ENCODE measurements at places on chromosomes 3 and 15. TPM values are rescaled to one million over a fixed set of nuclear protein-coding genes. Genes with fewer than 3 reads are reported as not detected.

The ADGRG7 gene
- polyA plus RNA-seq: not detected

The KCNMB2 gene
- 7.5 TPM for polyA plus RNA-seq

The FSIP1 gene
- polyA plus RNA-seq: 0.25 TPM

The SLC22A14 gene
- not detected for polyA plus RNA-seq

The DPPA2 gene
- not detected for polyA plus RNA-seq

The GPR160 gene
- polyA plus RNA-seq: 2.8 TPM

The P2RY12 gene
- 0.19 TPM for polyA plus RNA-seq

The EIF4A2 gene
- 774 TPM for polyA plus RNA-seq

The ROPN1 gene
- polyA plus RNA-seq: not detected

The SIDT1 gene
- polyA plus RNA-seq: 0.34 TPM

The PSTPIP1 gene
- polyA plus RNA-seq: 2.4 TPM

The FOXB1 gene
- polyA plus RNA-seq: not detected

The IGF2BP2 gene
- polyA plus RNA-seq: 6.8 TPM

The CIDEC gene
- polyA plus RNA-seq: 1.4 TPM

The IGF1R gene
- 38.2 TPM for polyA plus RNA-seq

The USF3 gene
- 9.2 TPM for polyA plus RNA-seq

The ARF4 gene
- polyA plus RNA-seq: 119 TPM

The ARHGEF26 gene
- polyA plus RNA-seq: 14.4 TPM

The ISG20 gene
- 0.88 TPM for polyA plus RNA-seq

The ATP10A gene
- polyA plus RNA-seq: 0.79 TPM

The GP5 gene
- 0.46 TPM for polyA plus RNA-seq

The PLA2G4B gene
- polyA plus RNA-seq: 8.6 TPM

Measured in ovary (tissue), 10 donors.